ENCODE measurements at places on chromosomes 7 and 10. TPM values are rescaled to one million over a fixed set of nuclear protein-coding genes. Genes with fewer than 3 reads are reported as not detected.

PLEKHS1 gene
- total RNA-seq, result not detected

GRM3 gene
- not detected for total RNA-seq

PTF1A gene
- total RNA-seq, result not detected

AQP1 gene
- not detected for total RNA-seq

ZNF679 gene
- total RNA-seq, result not detected

TBX20 gene
- total RNA-seq, result not detected

NKX1-2 gene
- 2.6 TPM for total RNA-seq

OPALIN gene
- total RNA-seq, result not detected

Data from hair follicular keratinocyte (primary cell).